ENCODE measurements at places on chromosomes 7 and 10. TPM values are rescaled to one million over a fixed set of nuclear protein-coding genes. Genes with fewer than 3 reads are reported as not detected.

Gene PRPS1L1
- not detected for total RNA-seq

Gene CLEC5A
- 13.1 TPM for total RNA-seq

Gene AGR2
- total RNA-seq = not detected

Gene STAG3
- total RNA-seq = 8.2 TPM

Gene NKX1-2
- not detected for total RNA-seq

Gene HOXA9
- 13.8 TPM for total RNA-seq

Gene GLI3
- total RNA-seq = 12.6 TPM

Gene C7orf57
- 0.60 TPM for total RNA-seq

Gene SPDYE6
- not detected for total RNA-seq

Gene UTF1
- total RNA-seq = not detected

Gene PDE6C
- not detected for total RNA-seq

Gene BMI1
- total RNA-seq = 60.8 TPM

Gene LIPN
- total RNA-seq = not detected

Gene SFMBT2
- total RNA-seq = 12.3 TPM
